Uterus (tissue), 4 donors: ENCODE measurements at places on chromosomes 13 and 19. TPM values are rescaled to one million over a fixed set of nuclear protein-coding genes. Genes with fewer than 3 reads are reported as not detected.

Gene SCGB2B2
- total RNA-seq = not detected

Gene CD70
- 1.2 TPM for total RNA-seq

Gene VSTM1
- not detected for total RNA-seq

- DNase-seq = no peak
Observed at GRCh38 chr19:35352177-35352447, 4.4 kb downstream of the FFAR1 start.

- DNase-seq = no peak
Observed at GRCh38 chr13:30731361-30732045, 3.8 kb upstream of the ALOX5AP start.

- DNase-seq = no peak
Observed at GRCh38 chr19:8585894-8586750, 8.9 kb upstream of the MYO1F start.

DNA sequence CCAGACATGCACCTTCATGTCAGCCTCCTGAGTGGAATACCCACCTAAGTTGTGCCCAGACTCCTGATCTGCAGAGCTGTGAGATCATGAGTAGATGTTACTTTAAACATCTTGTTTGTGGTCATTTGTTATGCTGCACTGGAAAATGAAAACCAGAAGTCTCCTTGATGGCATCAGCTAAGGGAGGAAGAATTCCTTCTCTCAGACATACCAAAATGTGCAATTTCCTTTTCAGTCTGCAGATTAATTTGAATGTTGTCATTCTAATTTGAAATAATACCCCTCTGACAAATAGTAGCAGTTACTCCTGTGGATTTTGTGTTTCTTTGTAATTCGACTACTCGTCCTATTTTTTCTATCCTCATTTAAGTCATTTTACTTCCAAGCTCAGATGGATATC lies 59.3 kb downstream of the ITGBL1 start:
- no peak for DNase-seq

- no peak for DNase-seq
Observed at GRCh38 chr13:51912511-51913225, 50.9 kb downstream of the CCDC70 start.

- no peak for DNase-seq
Observed at GRCh38 chr13:96036515-96036914, 16.7 kb downstream of the UGGT2 start.
